ENCODE measurements at places on chromosomes 12 and 14.

DNA sequence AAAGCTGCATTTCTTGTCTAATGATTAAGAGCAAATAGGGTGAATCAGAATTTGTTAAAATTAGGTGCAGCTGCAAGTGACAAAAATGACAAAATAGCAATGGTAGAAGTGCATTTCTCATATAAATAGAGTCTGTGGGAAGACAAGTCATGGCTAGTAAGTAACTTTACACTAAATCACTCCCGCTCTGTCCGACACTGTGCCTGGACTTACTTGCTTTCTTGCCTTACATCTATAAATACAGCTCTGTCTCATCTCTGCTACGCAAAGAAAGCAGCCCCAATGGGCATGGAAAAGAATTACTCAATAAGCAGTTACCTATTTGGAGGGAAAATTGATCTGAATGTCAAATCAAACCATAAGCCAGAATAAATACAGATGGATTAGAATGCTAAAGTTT, 245.4 kb upstream of the KRR1 start:
- DNase-seq = no peak

- no peak for DNase-seq
Measured at GRCh38 chr12:25200703-25201102, 5.7 kb downstream of the ETFRF1 start.

GRCh38 chr12:19752712-19753111, 313.4 kb downstream of the AEBP2 start:
- DNase-seq = no peak

DNA sequence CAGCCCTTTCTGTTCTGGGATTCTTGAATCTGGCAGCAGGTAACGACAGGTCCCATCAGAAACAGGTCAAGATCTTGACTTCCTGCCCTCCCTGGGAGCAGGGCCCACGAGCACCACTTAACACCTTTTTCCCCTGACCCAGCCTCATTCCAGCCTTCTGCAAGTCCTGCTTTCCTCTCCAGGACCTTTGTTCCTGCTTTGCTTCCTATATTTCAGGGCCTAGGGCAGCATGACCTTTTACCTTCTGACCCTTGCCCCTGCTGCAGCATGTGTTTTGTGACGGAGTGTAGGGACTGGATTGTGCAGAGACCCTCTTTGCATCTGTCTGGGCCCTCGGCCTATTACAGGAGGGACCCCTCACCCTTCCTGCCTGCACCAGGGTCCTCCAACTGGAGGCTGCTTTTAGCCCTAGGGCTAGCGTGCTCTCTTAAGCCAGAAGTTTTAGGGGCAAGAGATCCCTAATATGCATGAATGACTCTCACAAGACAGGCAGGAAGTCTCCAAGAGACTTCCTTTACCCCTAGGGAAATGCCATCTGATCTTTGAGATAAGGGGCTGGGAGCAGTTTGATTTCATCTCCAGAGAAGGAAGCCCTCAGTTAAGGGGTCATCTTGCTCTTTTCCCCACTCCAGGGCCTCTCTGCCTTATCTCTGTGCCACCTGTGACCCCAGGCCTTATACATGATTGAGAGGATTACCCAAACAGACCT, 209.4 kb upstream of the BCL2L14 start:
- DNase-seq = no peak

DNA sequence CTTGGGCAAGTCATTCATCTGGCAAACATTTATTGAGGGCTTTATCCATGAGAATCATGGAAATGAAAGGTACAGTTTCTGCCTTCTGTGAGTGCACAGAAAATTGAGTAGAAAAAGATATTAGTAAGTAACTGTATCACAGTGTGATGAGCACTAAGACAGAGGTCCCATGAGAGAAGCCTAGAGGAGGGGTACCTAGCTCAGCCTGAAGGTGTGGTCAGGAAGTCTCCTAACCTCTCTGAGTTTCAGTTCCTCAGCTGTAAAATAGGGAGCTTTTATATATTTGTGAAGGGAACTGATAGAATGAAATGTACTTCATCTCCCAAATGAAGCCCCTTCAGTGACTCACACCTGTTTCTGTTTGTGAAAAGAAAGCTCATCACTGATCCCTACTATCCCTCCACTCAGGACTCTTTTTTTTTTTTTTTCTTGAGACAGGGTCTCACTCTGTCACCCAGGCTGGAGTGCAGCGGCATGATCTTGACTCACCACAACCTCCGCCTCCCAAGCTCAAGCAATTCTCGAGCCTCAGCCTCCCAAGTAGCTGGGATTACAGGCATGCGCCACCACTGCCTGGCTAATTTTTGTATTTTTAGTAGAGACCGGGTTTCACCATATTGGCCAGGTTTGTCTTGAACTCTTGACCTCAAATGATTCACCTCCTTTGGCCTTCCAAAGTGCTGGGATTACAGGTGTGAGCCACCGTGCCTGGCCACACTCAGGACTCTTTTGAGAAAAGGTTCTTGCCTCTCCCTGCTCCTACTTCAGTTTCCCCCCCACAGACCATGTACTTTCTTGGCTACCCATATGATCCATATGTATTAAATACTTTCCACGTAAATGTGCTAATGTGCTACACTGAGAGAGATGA, 93.7 kb upstream of the FUT8 start:
- no peak for DNase-seq

DNA sequence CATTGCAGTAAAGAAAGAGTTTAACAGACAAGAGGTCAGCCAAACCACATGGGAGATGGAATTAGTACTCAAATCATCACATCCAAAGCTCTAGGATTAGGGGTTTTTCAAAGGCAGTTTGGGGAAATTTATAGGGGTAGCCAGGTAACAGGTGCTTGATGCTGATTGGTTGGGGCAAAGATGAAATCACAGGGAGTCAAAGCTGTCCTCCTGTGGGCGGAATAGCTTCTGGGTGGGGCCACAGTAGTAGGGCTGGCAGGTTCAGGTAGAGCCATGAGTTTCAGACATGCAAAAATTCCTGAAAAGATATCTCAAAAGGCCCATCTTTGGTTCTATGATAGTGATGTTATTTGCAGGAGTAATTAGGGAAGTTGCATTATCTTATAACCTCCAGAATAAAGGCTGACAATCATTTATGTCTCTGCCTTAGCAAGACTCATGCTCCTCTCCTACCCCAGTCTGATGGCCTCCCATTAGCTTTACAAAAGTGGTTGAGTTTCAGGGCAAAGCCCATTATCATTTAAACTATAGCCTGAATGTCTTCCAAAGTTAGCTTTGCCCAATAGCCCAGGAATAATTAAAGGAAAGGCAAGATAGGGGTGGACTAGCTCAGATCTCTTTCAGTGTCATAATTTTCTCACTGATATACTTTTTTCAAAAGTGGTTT, 42.1 kb upstream of the CNTN1 start:
- DNase-seq = no peak

All from stimulated activated CD4-positive, alpha-beta T cell treated with anti-CD3 and anti-CD28 coated beads, Interleukin-15, amount 100 ng/mL, for 1 hour (primary cell).